Muscle of arm (tissue), 14 donors: ENCODE measurements at places on chromosomes 11 and 22. TPM values are rescaled to one million over a fixed set of nuclear protein-coding genes. Genes with fewer than 3 reads are reported as not detected.
A peak's percentile ranks its signal among the peaks of the same experiment; 100 is the strongest.

DNA sequence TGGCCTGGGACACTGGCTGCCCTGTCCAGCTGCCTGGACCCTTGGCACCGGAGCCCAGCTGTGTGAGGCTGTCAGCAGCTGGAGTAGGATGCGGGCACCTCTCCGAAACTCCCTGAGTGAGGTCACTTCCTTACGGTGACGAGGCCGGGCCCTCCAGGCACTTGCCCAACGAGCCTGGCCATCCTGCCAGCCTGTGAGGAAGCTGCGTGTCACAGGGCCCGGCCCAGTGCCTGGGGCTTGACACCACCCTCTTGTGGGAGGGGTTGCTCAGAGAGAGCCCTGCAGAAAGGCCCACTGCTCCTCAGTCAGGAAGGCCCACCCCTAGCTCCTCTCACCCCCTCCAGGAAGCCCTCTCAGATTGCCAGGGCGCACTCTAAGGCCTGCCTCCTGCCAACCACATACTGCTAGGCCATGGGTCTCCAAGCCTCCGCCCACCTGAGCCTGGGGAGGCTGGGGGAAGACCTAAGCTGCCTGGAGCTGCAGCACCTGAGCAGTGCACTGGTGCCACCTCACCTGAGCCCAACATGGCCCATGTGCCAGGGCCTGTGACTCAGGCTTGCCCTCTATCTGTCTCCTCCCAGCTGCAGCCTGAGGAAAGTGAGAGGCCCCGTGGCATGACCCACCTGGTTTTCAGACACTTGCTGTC lies 4.3 kb upstream of the PHLDA2 start:
- no peak for DNase-seq

DNA sequence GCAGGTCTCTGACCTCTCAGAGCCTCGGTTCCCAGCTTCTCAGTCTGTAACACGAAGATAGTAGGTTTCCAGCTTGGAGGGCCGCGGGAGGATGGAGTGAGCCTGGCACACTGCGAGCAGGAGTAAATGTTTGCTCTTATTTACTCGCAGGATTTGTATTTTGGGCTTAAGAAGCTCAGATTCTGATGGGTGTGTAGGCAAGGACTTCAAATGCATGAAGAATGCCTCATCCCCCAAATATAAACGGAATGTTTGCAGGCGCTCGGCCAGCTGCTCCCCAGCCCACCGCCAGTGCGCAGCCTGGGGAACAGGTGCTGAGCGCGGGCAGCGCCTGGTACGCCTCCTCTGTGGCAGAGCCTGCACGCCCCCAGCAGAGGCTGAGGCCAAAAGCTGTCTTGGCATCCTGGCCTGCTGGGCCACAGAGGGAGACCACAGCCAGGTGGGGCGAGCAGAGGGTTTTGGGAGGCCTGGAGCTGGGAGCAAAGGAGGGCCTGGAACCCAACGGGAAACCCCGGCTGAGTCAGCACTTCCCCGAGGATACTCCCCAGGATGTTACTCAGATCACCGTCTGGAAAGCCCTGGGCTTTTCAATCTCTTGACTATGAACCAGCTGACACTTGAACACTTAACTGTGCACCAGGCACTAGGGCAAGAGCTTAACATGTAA lies 9.4 kb downstream of the EHD1 start:
- no peak for DNase-seq

DNA sequence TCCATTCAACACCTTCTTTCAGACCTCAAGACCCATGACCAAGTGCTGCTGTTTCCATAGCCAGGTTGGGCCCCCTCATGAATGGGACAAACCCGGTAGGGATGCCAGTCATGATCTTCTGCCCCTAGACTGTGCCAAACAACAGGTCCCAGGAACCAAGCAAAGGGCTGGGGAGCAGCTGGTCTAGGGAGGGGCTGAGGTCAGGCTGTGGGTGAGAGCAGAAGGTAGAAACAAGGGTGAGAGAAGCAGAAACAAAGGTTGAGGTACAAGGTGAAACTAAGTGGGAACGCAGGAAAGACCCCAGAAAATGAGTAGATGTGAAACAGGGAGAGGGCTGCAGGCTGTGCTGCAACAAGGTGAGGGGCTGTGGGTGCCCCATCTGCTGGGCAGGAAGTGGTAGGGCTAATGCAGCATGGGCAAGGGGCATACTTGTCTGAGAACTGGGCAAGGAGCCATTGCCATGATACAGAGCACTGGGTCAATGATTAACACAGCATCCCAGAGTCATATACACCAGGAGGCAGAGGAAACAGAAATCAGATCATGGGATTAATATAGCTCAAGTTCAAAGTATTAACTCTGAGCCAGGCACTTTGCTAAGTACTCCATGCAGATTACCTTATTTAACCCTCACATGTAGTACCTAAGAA lies 45.9 kb downstream of the SLC1A2 start:
- no peak for DNase-seq

DNA sequence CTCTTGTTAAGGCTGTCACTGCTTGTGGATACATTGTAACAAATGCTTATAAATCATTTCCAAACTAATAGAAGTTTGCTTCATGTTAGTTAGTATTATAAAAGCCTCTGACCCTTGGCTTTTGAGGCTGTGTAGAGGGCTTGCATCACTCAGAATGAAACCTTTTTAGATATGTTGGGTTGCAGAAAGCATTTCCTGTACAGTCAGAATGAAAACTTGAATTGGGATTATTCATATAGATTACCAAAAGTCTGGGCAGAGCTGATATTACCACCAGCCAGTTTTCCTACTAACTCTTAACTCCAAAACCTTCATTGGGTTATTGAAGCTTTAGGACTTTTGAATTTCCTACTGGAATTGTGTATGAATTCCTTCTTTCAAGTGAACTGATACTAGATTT lies 12.0 kb downstream of the KMT2A start:
- no peak for DNase-seq

- DNase-seq: no peak
Observed at GRCh38 chr22:32951807-32952153, 106.4 kb downstream of the SYN3 start.

GRCh38 chr22:49613511-49614270 lies 214.0 kb downstream of the BRD1 start:
- no peak for DNase-seq

- no peak for DNase-seq
Observed at GRCh38 chr11:2912498-2912897, 16.7 kb downstream of the PHLDA2 start.

DNA sequence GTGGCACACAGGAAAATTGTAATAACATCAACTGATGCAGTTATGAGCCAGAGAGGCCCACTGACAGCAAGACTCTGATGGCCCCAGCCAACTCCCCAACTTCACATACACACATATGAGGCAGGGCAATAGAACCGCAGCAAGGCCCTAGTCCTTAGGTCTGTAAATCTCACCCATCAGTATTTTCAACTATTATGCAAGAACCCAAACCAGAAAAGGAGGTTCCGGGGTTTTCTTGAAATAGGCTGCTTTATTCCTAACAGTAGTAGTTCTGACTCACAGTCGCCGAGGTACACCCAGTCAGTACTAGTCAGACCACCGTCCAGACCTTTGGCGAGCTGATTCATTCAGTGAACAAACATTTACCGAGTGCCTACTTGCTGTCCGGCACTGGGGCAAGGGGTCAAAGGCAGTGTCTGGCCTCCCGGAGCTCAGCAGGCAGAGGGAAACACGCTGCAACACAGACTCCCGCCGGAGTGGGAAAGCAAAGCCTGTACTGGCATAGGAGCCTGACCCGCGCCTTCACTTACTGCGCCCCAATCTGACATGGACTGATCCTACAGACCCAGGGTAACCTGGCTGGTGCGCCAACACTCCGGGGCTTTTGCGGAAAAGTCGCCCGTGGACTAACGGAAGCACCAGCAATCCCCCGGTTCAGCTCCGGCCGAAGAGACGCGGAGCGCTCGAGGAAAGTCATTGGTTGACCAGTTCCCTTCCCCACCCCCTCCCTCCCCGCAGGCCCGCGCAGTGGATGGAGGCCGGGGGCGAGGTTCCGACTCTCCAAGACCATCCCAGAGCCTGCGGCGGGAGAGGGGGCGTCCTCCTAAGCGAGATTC lies 1.3 kb downstream of the PLEKHA7 start:
- peak; percentile 26 for DNase-seq

- DNase-seq: no peak
Observed at GRCh38 chr11:7677071-7677470, 3.8 kb upstream of the CYB5R2 start.

DNA sequence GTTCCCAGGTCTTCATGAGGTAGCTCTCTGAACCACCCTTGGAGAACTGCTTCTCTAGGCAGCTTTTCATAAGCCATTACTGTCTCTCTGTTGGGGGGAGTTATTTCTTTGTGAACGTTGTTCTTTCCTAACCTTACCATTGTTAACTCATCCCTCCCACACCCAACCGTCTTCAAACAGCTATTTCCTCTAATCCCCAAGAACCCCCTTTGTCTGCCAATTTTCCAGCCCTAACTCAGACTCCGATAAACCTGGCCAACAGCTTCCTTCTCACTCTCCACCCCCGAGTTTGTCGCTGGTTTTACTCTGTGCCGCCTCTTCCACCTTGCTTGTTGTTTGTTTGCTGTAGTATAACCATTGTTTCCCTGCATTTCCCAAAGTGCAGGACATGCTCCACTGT lies 131.5 kb downstream of the CCDC34 start:
- DNase-seq: no peak

GRCh38 chr11:11558396-11558795 lies 63.4 kb downstream of the GALNT18 start:
- peak; percentile 81 for DNase-seq

DNA sequence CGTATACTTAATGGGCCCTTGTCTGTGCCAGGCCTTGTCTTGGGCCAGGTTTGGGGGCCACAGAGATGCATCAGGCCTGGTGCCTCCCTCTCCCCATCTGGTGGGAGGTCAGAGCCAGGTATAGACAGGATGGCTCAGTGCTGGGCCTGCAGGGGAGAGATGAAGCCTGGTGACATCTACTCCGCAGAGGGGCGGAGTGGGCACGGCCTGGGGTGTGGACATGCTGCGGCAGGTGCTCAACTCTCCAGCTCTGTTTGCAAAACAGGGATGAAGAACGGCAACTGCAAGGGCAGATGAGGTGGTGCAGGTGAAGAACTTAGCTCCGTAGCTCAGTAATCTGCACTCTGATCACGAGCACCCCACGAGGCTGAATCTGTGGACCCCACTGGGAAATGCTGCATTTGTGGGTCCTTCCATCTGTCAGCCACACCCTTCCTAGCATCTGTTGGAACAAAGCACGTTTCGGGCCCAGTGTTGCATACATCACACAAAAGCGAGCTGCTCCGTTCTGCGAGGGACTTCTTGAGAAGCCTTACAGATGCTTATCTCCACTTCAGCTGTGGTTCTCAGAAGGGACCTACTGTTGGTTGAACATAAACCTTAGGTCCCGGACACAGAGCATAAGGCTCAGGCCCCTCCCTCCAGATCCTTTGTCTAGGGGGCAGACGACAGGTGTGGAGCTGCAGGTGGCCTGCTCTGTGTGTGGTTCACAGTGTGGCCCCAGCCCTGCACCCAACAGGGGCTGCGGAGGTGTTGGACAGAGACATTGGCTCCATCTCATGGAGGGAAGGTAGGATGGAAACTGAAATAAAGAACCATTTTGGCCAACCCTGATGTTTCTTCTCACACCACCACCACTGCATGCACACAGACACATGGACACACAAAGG lies 78.3 kb downstream of the LRRC32 start:
- no peak for DNase-seq

DNA sequence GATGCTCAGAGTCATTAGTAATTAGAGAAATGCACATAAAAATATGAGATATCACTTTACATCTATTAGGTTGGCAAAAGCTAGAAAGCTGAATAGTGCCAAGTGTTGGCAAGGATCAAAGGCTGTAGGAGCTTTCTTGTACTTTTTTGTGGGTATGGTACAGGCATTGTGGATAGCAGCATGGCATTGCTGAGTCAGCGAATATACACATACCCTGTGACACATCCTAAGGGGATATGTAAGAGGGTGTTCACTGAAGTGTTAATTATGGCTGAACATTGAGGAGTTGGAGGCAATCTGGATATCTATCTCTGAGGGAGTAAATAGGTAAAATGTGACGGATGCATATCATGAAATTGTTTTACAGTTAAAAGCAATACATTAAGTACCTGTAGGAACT lies 27.0 kb upstream of the IL18BP start:
- DNase-seq: no peak

DNA sequence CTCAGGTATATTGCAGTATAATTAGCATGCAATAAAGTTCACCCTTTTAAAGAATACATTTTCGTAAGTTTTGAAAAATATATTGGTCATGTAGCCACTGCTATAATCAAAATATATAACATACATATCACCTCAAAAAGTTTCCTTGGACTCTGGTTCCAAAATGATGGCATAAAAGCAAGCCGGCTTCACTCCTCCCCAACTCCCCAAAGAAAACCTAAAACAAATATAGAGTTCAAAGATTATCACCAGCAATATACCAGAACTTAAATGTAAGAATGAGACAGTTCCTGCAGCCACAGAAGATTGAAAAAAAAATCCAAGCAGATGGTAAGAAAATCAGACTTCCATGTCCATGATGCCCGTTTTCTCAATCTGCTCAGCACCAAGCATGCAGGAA lies 104.3 kb downstream of the APIP start:
- no peak for DNase-seq

GRCh38 chr11:118232659-118233058 lies 7.8 kb upstream of the JAML start:
- no peak for DNase-seq

- no peak for DNase-seq
Observed at GRCh38 chr11:100185588-100185987, 501.5 kb upstream of the ARHGAP42 start.

DNA sequence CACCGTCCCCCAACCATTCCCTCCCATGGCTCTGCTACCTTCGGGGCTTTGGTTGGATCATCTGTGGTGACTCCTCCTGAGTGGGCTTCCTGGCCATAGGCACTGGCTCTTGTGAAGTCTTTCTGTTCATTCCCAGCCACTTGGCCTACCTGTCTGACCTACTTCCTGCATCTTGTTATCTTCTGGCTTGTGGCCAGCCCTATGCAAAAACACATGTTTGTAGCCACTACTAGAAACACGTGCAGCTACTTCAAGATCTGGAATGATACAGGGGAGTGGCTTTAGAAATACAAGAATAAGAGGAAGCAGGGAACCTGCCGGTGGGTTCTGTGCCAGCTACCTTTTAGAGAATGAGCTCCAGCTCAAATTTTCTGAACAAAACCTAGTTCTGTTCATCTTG lies 20.9 kb downstream of the RCOR2 start:
- DNase-seq: no peak

- DNase-seq: no peak
Observed at GRCh38 chr22:24225951-24226350, 18.9 kb downstream of the GGT5 start.

The AIP gene
- 39.5 TPM for polyA plus RNA-seq

The TREH gene
- polyA plus RNA-seq: not detected

The CASP4 gene
- 30.1 TPM for polyA plus RNA-seq

The FOXRED1 gene
- polyA plus RNA-seq: 25.1 TPM

The RIBC2 gene
- polyA plus RNA-seq: not detected

The STK33 gene
- polyA plus RNA-seq: 2.9 TPM

The OR6X1 gene
- polyA plus RNA-seq: not detected

The CDC45 gene
- polyA plus RNA-seq: 8.9 TPM
